ENCODE measurements at places on chromosomes 3 and 15. TPM values are rescaled to one million over a fixed set of nuclear protein-coding genes. Genes with fewer than 3 reads are reported as not detected.

- no peak for DNase-seq
These were observed 56.5 kb downstream of the RAB7A start for GRCh38 chr3:128782282-128783146.

PEX11A gene
- total RNA-seq, result 1.3 TPM

DNA sequence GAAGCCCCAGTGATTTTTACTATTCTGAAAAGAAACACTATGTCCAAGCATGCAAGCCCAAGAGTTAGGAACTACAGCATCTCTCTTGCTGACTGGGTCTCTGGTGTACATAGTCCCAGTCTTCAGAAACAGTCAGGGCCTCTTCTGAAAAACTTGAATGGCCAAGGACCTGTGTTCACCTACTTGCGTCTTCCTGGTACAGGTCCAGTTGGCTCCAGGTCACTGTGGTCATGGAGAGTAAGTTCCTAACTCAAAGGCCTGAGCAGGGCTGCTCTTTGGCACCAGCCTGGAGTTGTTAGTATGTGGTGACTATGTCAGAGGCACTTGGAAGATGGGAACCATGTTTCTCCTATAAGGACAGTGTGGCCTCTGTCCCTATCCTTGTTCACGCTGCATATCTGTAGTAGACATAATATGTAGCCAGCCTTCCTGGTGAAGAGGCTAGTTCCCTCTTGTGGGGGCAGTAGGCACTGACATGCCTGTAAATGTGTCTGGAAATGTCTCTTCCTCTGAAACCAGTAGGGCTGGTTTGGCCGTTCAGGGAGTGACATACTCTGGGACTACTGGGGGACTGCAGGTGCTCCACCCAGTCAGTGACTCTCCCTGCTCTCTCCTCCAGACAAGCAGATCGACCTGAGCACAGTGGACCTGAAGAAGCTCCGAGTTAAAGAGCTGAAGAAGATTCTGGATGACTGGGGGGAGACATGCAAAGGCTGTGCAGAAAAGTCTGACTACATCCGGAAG lies 2.6 kb upstream of the RBM15B start:
- peak; percentile 56 for DNase-seq

DNA sequence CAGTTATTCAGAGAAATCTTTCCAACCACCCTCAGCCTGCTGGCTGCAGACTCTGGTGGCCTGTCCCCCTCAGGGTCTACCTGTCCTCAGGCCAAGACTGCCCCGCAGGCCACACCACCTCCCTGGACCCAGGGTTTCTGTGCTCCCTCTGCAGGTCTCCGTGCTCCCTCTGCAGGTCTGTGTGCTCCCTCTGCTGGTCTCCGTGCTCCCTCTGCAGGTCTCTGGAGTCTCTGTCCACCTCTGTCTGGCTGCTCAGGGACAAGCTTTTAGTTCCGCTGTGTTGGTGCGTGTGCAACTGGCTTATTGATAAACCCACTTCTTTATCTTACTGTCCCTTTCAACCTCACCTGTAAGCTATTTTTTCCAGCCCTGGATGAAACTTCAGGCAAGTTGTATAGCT lies 30.1 kb downstream of the BDH1 start:
- DNase-seq, result peak; percentile 24

DNA sequence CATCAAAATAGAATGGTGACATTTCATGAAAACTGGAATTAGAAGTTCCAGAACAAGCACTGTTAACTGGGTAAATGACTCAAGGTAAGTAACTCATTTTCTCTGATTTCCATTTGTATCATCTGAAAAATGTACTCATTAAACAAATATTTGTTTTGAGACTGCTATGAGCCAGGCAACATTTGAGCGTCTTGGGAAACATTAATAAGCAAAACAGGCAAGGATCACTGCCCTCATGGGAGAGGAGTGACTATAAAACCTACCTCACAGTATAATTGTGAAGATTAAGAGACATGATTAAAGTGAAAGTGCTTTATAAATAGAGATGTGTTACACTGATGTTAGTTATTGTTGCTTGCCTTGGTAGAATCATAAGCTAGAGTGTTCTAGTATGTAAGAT lies 711.8 kb upstream of the UBE2E2 start:
- no peak for DNase-seq

DNA sequence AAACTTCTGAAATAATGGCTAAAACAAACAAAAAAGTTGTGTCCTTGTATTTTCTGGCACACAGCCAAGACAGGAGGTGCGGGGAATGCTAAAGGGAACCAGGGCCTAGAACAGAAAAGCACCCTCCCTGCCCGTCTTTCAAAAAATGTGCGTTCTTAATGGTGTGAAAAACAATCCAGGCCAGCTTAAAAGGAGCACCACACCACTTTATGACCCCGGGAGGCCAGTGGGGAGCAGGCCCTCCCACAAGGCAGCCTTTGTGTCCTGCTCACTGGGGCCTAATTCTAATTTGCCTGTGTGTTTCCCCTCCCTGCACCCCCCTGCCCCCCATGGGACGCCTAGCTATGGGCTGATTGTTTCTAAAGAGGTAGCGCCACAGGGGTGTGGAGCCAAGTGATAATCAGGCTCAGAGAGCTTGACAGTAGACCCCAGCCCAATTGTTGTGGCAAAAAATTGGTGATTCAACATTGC lies 181.4 kb downstream of the GREM1 start:
- DNase-seq, result peak; percentile 86

- no peak for DNase-seq
These were observed 6.5 kb downstream of the SPG11 start for GRCh38 chr15:44656913-44657312.

- DNase-seq, result peak; percentile 42
These were observed 365.5 kb downstream of the GBE1 start for GRCh38 chr3:81395739-81396513.

FHIT gene
- 4.0 TPM for total RNA-seq

GRCh38 chr15:25852661-25853524 lies 10.2 kb downstream of the ATP10A start:
- DNase-seq, result no peak

GRCh38 chr3:28224430-28224829 lies 17.0 kb upstream of the CMC1 start:
- DNase-seq, result no peak

DNA sequence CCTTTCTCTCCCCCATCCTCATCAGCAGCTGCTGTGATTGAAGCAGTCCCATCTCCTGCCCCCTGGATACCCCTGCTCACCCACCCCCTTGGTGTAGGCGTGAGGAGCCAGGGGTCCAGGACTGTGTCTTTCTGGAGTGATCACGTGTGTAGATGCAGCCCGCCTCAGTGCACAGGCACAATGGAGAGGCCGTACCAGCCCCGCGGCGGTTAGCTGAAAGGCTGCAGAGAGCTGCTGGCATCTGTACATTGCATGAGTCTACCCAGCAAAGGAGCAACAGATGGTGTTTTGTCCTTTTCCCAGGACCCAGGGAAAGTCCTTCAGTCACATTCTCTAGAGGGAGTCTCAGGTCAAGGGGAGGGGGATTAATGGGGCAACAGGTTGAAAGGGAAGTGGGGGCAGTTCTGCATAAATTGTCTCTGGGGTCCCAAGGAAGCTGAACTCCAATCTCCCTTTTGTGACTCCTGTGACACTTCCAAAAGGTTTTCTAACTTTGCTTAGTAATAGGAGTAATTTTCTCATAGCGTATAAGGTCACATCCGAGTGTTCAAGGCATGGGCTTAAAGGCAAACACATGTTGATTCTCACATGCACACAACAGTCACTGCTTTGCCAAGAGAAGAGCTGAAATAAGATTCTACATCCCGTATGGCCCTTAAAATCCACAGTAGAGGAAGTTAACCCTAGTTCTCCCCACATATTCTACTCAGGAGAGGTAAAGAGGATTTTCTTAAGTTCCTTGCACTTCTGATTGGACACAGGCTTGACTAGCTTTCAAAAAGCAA lies 7.1 kb downstream of the CSPG5 start:
- no peak for DNase-seq

GRCh38 chr3:149362366-149362765 lies 15.1 kb downstream of the TM4SF1 start:
- DNase-seq, result no peak

FGF7 gene
- not detected for total RNA-seq

GRCh38 chr15:27486683-27487647 lies 516.0 kb downstream of the GABRG3 start:
- no peak for DNase-seq

DNA sequence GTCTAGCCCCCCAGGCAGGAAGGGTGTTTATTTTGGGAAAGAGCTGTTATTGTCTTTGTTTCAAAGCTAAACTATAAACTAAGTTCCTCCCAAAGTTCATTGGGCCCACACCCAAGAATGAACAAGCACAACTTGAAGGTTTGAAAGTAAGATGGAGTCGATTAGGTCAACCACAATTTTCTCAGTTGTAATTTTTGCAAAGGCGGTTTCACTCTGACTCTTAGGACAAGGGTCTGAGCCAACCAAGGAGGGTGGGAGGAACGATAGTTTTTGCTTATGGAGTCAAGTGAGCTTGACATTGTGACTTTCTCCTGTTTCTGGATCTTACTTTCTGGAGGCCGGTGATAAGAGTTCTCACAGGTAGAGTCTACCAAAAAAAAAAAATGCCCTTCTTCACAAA lies 5.8 kb upstream of the ZNF770 start:
- DNase-seq, result no peak

DNA sequence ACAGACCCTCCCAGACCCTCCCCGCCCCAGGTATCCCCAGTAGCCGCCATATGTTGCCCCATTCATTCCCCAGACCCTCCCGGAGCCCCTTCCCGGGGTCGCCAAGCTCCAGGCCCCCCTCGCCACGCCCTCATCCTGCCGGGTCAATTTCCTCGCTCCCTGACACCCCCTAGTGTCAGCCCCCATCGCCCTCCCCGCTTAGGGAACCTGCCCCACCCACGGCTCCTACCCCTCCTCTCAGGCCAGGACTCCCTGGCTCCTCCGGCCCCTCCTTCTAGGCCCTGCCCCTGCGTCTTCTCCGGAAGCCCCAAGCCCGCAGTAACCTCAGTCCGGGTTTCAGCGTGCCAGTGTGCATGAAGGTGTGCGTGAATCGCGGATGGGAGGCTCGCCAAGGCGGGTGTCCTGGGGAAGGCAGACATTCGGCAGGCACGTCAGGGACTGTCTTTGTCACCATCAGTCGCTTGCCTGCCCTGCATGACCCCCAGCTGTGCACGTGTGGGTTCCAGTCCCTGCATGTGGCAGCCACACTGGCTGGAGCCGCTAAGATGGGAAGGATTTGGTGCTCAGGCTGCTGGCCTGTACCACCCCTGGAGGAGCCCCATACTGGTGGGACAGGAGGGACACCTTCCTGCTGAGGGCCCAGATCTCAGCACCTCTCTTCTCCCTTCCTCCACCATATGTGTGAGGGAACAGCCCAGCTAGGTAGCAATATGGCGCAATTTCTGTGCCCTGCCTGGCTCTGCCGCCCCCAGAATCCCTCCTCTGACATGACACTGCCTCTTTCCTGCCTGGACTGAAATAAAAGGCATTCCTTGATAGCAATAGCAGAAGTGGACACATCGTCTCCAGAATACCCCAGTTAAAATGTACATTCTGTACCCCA lies 693 bp downstream of the DISP2 start:
- DNase-seq, result peak; percentile 64

FSTL1 gene
- total RNA-seq, result 326 TPM

PDZRN3 gene
- total RNA-seq, result 5.5 TPM

DNA sequence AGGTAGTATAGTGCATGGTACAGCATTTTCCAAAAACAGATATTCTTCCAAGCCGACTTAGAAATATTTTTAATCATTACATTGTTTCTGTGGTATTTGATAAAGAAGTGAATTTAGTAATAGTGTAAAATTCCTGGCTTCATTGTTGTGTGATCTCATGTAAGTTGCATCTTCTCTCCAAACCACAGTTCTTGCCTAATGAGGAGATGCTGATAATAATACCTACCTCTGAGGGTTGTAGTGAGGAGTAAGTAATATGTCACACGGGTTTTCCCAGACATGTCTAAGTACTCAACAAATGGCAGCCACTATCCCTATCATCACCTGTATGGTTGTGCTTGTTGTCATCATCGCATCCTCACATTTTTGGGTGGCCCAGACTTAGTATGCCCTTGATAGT lies 167.3 kb downstream of the SLCO3A1 start:
- no peak for DNase-seq

DNA sequence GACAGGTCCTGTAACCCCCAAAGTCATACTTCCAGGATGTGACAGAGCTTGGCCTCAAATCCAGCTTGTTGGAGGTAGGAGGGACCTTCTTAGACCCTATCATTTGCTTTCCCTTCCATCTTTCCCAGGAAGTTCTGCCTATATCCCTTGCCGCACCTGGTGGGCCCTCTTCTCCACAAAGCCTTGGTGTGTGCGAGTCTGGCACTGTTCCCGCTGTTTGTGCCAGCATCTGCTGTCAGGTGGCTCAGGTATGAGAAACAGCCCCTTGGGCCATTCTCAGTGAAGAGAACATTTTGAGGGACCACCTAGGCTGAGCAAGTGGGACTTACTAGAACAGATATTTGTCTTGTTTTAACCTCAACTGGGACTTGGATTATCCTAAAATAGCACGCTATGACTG lies 1.3 kb downstream of the IL17RE start:
- no peak for DNase-seq

GRCh38 chr3:10596746-10597448 lies 91.5 kb upstream of the ATP2B2 start:
- no peak for DNase-seq

DNA sequence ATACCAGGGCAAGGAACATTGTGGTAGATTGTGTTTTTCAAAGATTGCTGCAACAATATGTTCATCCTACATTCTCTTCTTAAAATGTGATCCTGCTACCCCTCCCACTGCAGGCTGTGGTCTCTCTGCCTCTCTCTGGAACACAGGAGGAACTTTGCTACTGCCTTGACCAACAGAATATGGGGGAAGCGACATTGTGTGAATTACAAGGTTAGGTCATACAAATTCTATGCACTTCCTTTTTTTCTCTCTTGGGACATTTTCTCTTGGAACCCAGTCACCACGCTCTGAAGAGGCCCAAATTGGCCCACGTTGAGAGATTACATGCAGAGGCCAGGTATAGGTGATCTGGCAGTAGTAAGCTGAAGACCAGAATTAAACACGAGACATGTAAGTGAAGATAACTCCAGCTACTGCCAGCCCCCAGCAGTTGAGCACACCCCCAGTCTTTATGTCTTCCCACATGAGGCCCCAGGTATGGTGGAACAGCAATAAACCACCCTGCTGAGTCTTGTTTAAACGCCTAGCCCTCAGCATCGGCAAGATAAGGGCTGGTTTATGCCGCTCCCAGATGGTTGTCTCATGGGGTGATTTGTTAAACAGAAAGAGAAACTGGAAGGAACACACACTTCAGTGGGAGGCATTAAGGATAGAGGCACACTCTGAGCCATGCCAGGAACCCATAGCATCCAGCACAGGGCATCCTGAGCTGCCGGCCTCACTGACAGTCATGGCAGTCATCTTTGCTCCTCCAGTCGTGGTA lies 59.9 kb downstream of the FAM43A start:
- DNase-seq, result no peak

- DNase-seq, result no peak
These were observed 38.8 kb downstream of the AKAP13 start for GRCh38 chr15:85419161-85419560.

All from H9 (cell line).